ENCODE measurements at places on chromosomes 2 and 18. TPM values are rescaled to one million over a fixed set of nuclear protein-coding genes. Genes with fewer than 3 reads are reported as not detected.
A peak's percentile ranks its signal among the peaks of the same experiment; 100 is the strongest.

ZNF804A gene
- total RNA-seq: 2.3 TPM

PLEK gene
- 138 TPM for total RNA-seq

C2orf68 gene
- total RNA-seq: 61.5 TPM

FAM210A gene
- total RNA-seq: 13.9 TPM

DNA sequence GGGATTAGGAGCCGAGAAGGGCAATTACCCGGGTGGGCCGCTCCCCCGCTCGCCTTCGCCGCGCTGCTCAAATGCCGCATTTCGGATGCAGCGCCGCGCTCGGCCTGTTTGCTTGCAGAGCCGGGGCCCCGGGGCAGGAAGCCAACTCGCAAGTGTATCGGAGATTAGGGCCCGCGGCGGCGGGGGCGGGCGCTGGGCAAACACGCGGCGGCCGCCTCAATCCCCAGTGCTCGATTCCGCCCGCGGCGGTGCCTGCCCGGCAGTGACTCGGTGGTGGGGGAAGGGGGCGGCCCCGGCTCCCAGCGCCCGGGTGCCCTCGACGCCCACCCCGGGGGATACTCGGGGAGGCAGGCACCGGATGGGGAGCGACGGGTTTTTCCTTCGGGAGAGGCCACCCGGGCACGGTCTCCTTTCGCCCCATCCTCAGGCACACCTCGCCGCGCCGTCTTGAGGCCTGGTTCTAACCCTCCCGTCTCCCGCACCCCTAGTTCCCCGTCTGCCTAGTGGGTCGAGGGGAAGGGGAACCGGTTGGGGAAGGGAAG, 26.6 kb upstream of the NOTO start:
- DNase-seq: peak; percentile 61

- DNase-seq: no peak
Measured at GRCh38 chr2:220036431-220036830, 409.0 kb downstream of the SLC4A3 start.

DNA sequence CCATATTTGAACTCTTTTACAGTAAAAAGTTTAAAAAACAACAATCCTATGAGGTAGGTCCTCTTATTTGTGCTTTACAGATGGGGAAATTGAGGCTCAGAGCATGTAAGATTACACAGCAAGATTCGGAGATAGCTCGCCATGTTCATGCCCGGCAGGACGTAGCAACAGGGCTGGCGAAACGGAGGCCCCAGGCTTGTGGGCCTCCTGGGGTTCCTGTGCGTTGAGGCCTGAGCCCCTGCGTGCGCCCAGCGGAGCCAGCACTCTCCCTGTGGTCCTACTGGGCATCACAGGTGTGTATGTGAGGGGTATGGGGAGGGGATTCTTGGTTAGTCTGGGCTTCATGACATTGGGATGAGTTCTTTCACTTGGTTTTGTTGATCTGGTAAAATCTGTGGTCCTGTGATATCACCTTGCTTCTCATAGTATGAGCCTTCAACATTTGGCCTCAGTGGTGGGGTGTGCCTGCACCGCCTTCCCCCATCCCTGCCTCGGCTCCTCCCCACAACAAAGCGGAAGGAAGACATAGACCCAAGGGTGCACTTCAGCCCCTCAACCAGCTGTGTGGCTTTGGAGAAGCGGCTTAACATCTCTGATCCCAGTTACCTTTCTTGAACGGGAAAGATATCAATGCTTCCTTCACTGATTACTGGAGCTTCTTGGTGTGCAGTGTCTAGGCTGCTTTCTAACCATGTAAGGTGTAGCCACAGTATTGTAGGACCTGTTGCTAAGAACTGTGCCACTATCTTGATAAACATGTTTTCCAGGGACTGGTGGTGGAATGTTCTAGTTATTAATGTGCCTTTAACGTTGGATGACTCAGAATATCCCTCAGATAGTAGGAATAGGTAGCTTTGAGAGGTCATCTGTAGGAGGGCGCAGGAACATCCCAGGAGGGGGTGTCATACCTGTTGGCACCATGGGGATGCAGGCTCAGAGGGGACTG, 37.2 kb downstream of the HPCAL1 start:
- no peak for DNase-seq

GRCh38 chr2:64318476-64318748, 135.6 kb upstream of the LGALSL start:
- DNase-seq: no peak

- DNase-seq: no peak
Measured at GRCh38 chr2:215191477-215191876, 53.1 kb upstream of the ABCA12 start.

- no peak for DNase-seq
Measured at GRCh38 chr2:218776488-218776887, 5.5 kb upstream of the CYP27A1 start.

All from activated B cell treated with CpG ODN at 0.5 μM for 24 hours (primary cell).